ENCODE measurements at places on chromosomes 2 and 18. TPM values are rescaled to one million over a fixed set of nuclear protein-coding genes. Genes with fewer than 3 reads are reported as not detected.

TMEM163 gene
- total RNA-seq, result 0.13 TPM

DNA sequence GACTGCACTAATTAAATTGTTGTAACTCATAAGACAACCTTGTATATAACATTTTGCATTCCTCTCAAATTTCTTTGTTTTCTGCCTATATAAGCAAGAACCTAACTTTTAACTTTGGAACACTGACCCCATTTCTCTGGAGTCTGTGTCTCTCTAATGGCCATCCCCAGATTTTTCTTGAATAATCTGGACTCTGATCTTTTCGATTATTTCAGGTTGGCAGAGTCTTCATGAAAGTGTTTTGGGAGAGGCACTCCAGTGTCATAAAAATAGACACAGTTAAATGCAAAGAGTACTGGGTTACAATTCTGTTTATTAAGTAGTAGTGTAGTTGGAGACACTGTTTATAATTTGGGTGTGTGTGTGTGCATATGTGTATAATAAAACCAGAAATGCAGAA, 1467.7 kb upstream of the CELF4 start:
- no peak for DNase-seq

CCL20 gene
- 0.89 TPM for total RNA-seq

DNA sequence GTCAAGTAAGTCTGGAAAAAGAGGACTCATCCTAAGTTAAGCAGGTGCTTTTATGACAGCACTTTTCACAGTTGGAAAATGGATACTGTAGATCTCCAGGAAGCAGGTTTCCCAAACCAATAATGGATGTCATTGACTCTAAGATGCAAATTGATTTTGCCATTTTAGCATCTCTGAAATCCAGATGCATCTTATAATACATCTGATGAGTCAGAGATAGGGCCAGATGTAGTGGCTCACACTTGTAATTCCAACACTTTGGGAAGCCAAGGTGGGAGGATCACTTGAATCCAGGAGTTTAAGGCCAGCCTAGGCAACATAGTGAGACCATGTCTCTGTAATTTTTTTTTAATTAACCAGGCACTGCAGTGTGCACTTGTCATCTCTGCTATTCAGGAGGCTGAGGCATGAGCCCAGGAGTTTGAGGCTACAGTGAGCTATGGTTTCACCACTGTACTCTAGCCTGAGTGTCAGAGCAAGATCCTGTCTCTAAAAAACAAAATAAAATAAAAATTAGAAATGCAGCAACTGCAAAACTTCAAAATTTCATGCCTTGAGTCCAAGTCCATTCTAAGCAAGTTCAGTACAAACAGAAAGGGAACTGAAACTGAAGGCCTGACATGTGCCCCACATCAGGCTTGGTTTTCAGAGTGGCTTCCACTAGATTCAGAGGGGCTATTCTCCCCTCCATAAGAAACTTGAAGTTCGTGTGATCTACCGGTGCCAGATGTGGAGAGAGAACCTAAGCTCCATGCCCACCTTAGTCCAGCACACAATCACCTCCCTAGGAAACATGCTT, 267.8 kb upstream of the NCKAP5 start:
- no peak for DNase-seq

DNA sequence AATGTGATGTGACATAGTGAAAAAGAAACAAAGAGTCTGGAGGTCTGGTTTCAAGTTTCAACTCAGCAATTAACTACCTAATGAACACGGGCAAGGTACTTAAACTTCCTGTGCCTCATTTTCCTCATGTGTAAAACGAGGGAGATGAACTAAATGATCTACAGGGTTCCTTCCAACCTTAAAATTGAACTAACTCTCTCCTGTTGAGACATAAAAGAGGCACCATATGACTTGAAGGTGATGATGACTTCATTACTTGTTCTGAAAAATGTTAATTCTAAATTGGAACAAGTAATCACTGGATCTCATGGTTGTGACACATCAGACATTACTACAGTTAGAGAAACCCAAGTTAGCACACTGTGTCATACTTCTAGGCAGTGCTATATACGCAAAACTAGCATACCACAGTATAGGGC, 8.9 kb upstream of the REL start:
- no peak for DNase-seq

GRCh38 chr2:169108099-169108884, 38.9 kb downstream of the DHRS9 start:
- no peak for DNase-seq

GRCh38 chr2:38223256-38223655, 147.3 kb upstream of the CYP1B1 start:
- no peak for DNase-seq

GRCh38 chr2:1210352-1210751, 202.9 kb upstream of the TPO start:
- DNase-seq, result no peak

REG3G gene
- total RNA-seq, result not detected

DNA sequence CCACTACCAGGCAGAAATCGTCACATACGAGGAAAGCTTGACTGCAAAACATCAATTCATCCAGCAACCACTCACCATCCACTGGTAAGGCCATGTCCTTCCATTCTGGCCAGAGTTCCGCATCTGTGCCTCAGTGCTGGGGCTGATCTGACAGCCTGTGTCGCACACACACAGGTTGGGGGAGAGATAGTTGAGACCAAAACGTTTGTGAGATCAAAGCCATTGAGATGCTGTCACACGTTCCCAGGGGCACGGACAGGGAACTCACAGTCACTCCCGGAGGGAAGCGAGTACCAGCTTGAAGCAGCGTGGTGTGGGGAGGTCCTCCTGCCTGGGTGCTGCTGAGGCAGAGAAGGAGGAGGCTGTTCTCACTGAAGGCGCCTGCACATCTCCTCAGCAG, 458.5 kb upstream of the SALL3 start:
- no peak for DNase-seq

- DNase-seq, result no peak
These were observed 758.1 kb upstream of the ACVR2A start for GRCh38 chr2:147086715-147087114.

DNA sequence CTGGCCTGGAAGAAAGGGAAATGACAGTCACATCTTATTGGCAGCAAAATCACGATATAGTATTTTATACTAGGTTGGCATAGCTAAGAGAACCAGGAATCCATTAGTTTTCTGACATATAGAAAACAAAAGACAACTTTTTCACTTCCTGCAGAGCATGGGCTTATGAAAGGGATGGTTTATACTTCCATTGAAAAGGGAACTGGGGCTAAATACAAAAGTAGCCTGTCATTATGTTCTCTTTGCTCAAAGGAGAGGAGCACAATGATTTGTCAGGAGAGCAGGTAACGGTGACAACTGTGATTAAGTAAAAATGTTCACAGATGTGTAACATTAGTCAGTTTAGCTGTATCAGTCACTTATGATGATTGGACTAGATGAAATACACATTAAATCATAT, 46.4 kb downstream of the SLC25A12 start:
- no peak for DNase-seq

DNA sequence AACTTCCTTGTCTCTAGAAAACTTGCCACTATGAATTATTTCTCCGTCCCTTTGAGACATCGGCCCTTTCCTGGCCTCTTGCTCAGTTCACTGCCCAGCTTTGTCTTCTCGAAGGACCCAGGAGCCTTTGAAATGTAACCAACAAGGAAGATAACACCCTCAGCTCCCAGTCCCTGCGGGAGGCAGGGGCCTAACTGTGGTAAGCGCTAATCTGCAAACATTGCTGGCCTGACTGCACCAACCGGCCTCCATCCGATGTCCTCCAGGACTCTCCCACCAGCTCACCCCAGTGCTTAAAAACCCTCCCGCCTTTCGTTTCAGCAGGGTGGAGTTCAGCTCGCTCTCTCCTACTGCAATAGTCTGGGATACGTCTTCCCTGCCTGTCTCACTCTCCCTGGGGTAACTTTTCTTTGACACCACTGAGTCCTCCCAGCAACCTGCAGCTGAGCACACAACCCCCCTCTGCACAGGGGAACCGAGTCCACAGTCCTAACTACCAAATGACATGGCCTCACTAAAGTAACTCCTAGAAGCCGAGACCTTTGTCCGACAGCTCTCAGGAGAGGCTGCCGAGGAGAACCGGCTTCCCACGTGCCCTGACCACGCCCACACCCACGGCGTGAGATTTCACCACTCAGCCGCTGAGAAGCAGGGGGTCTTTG, 76.1 kb downstream of the MBP start:
- DNase-seq, result no peak

NT5DC4 gene
- not detected for total RNA-seq

DNA sequence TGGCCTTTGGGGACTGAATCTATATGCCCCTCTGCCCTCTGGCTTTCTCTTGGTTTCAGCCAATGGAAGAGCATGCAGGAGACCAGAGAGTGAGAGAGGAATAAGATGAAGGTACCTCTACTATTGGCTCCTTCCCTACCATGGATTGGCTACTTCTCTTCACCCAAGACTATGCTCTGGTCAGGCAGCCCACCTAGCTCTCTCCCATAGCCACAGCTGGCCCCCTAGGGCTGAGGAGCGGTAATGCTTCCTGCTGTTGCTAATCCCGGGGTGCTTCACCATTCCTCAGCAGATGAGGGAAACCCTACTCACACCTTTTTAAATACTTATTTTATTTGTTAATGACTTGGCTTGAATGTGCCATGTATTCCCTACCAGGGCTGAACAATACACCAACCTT, 142.4 kb downstream of the MREG start:
- DNase-seq, result no peak

HNRNPA3 gene
- total RNA-seq, result 34.6 TPM

GRCh38 chr2:45869165-45869501, 217.7 kb downstream of the PRKCE start:
- DNase-seq, result no peak

All from dermis microvascular lymphatic vessel endothelial cell (primary cell).